Hippocampal formation (tissue), 2 donors: ENCODE measurements at places on chromosomes 3 and 15.

- no peak for DNase-seq
These were observed 164.5 kb downstream of the VGLL4 start for GRCh38 chr3:11479221-11479620.

DNA sequence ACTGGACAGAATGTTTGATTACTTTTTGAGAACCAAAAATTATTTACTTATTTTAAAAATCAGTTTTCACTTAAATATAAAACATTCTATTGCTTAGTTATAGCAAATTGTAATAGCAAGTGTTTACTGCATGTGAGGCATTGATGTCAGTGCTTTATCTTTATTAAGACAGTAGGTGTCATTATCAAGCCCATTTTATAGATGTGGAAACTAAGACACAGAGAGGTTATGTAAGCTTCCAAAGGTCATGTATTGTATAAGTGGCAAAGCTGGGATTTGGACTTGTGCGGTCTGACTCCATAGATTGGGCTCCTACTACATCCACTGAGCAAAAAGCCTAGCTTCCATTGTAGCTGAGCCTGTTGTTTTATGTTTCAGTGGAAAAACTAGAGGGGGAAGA, 17.6 kb downstream of the ZNF589 start:
- DNase-seq: no peak

- DNase-seq: no peak
These were observed 109.3 kb downstream of the GTPBP8 start for GRCh38 chr3:113100063-113100462.

DNA sequence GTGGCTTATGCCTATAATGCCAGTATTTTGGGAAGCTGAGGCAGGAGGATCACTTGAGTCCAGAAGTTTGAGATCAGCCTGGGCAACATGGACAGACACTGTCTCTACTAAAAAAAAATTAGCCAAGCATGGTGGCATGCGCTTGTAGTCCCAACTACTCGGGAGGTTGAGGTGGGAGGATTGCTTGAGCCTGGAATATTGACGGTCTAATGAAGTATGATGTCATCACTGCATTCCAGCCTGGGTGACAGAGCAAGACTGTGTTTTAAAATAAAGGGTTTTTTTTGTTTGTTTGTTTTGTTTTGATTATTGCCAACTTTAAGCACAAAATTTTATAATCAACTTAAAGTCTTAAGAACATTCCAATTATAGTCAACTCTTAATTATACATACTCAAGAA, 6.8 kb downstream of the PLSCR1 start:
- DNase-seq: no peak

GRCh38 chr3:190690246-190690645, 172.2 kb downstream of the GMNC start:
- no peak for DNase-seq

DNA sequence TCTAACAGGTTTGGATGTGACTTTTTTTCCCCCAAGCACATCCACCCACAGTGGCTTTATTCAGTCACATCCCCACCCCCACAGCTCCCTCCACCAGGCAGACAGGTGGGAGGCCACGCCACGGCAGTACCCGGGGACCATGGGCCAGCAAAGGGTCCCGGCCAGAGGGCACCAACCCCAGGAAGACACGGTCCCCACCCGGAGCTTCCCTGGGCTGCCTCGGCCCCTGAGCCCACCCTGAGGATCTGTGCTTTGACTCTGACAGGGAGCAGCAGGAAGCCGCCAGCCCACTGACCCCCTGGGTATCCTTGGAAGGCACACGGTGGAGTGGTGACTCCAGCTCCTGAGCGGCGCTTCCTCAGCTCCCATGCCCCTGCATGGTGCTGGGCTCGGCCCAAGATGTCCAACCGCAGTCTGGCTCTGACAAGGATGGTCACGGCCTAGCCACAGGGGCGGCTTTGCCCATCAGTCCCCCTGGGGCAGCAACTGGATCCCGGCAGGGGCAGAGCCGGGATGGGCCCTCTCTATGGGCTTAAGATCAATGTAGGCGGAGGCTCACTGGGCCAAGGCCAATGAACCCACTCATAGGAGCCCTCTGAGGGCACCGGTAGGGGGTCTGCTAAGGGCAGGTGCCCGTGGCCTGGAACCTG, 66.2 kb upstream of the TTBK2 start:
- DNase-seq: no peak

DNA sequence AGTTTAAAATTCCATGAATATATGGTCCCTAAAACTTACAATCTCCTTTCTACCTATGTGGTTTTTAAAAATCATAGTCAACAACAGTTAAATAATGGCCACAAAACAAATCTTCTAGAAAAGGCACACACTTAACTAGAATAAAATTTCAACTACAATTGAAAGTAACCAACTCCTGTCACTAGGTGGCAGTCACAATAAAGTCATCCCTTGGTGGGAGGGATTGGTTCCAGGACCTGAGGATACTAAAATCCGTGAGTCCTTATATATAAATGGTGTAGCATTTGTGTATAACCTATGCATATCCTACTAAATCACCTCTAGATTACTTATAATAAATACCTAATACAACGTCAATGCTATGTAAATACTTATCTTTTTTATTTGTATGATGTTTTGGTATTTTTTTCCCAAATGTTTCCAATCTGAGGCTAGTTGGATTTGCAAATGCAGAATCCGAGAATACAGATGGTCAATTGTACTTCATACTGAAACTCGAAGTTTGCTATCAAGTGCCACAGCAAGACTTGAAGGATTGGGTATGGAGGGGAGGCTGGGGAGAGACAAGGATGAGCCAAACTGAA, 172.6 kb downstream of the FMN1 start:
- DNase-seq: no peak

GRCh38 chr15:40102897-40103858, 5.5 kb downstream of the BMF start:
- DNase-seq: peak; percentile 81

- no peak for DNase-seq
These were observed 42.0 kb downstream of the ATP2C1 start for GRCh38 chr3:130935761-130936492.

GRCh38 chr15:67520321-67521028, 456 bp upstream of the C15orf61 start:
- DNase-seq: peak; percentile 21

- DNase-seq: no peak
These were observed 13.5 kb upstream of the DNAH1 start for GRCh38 chr3:52302426-52303145.

GRCh38 chr3:113431811-113432210, 9.5 kb downstream of the CFAP44 start:
- no peak for DNase-seq

DNA sequence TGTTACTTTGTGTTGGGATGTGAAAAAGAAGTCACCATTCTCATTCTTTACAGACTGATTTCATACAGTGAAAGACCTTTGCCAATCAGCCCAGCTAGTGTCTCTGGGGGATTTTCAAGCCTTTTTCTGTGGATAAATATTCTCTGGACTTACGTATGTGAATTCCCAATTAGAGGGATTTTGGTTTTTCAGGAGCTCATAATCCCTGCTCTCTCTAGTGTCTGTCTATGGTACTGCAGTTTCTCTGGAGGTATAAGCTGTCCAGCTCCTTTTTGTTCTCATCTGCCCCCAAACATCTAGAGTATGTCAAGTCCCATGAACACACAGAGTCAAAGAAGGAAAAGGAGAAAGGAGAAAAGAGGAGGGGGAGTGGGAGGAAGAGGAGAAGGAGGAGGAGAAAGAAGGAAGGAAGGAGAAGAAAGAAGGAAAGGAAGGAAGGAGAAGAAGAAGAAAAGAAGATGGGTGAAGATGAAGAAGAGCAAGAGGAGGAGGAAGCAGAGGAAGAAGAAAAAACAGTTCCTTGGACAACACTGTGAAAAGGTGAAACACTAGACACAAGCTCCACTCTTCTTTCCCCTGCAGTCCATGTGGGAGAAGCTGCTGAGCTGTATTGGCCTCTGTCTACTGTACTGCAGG, 218.6 kb downstream of the GREM1 start:
- DNase-seq: peak; percentile 7

GRCh38 chr15:39403640-39404117, 177.2 kb upstream of the THBS1 start:
- DNase-seq: no peak

DNA sequence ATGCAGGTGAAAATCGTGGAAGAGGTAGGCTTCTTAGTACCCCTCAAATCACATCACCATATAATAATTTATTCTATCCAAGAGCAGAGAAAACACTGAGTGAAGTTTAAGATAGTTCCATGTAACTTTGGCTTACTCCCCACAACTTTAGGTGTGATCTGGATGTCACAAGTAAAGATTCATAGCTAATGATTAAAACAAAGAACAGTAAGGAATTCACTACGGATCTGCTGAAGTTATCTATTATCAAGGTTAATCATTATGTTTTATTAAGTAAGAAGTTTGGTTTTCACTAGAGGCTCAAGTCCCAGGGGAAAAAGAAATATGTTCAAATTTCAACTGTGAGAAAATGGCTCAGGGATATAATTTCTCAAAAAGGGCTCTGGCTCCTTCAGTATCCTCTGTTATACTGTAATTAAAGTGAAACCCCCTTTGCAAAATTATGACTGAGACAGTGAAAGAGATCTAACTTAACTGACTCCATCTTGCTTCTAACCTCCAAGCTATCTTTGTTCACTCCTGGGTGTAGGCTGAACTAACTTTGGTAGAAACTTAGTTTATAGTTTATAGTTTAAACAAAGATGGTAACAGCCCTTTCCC, 17.1 kb downstream of the CD80 start:
- no peak for DNase-seq

GRCh38 chr3:112644453-112644852, 3.5 kb upstream of the CCDC80 start:
- no peak for DNase-seq

GRCh38 chr3:192570315-192570714, 157.0 kb downstream of the FGF12 start:
- no peak for DNase-seq

- DNase-seq: no peak
These were observed 850.3 kb upstream of the CADM2 start for GRCh38 chr3:84108442-84108971.

- DNase-seq: no peak
These were observed 331.9 kb downstream of the ULK4 start for GRCh38 chr3:41629986-41630385.
